GM23248 (cell line): ENCODE measurements at places on chromosomes 5 and 9. TPM values are rescaled to one million over a fixed set of nuclear protein-coding genes. Genes with fewer than 3 reads are reported as not detected.

SH3GL2 gene
- total RNA-seq = not detected in 2 replicates

SLC35D2 gene
- total RNA-seq = 12.3 and 17.1 TPM in 2 replicates

SPRY4 gene
- total RNA-seq = 10.9 and 12.8 TPM in 2 replicates

DDX4 gene
- not detected in 2 replicates for total RNA-seq

BRINP1 gene
- 8.0 and 9.0 TPM in 2 replicates for total RNA-seq

FBXL7 gene
- total RNA-seq = 7.5 and 8.7 TPM in 2 replicates

F2RL2 gene
- total RNA-seq = under 0.01 TPM in 1 of 2 replicates, not detected in the other

UBTD2 gene
- 36.4 and 41.4 TPM in 2 replicates for total RNA-seq

CNTNAP3B gene
- total RNA-seq = not detected in 2 replicates

TAF11L5 gene
- total RNA-seq = not detected in 2 replicates

N4BP3 gene
- total RNA-seq = 0.32 and 0.38 TPM in 2 replicates

ADCY2 gene
- not detected in 2 replicates for total RNA-seq

SEMA4D gene
- 0.11 and 1.3 TPM in 2 replicates for total RNA-seq

IL4 gene
- total RNA-seq = not detected in 2 replicates

TNFSF8 gene
- not detected in 2 replicates for total RNA-seq

PCDHB12 gene
- 0.43 and 2.9 TPM in 2 replicates for total RNA-seq

PHF24 gene
- 0.25 TPM in 1 of 2 replicates, not detected in the other for total RNA-seq

HTR4 gene
- not detected in 2 replicates for total RNA-seq

LTC4S gene
- 3.7 and 6.6 TPM in 2 replicates for total RNA-seq

CCDC69 gene
- total RNA-seq = 0.13 and 0.54 TPM in 2 replicates

SPINK4 gene
- total RNA-seq = not detected in 2 replicates

PPP2R2B gene
- 0.11 TPM in 1 of 2 replicates, not detected in the other for total RNA-seq

SHOC1 gene
- not detected in 2 replicates for total RNA-seq

MATR3 gene
- 198 and 217 TPM in 2 replicates for total RNA-seq

FOXI1 gene
- total RNA-seq = not detected in 2 replicates

ADAMTS16 gene
- 0.11 and 0.13 TPM in 2 replicates for total RNA-seq

CCDC127 gene
- total RNA-seq = 6.3 and 7.5 TPM in 2 replicates

PCDHGA5 gene
- 0.86 and 1.3 TPM in 2 replicates for total RNA-seq

OR5C1 gene
- not detected in 2 replicates for total RNA-seq

CARTPT gene
- total RNA-seq = not detected in 2 replicates

SARDH gene
- total RNA-seq = 0.89 and 2.4 TPM in 2 replicates

AIF1L gene
- not detected in 2 replicates for total RNA-seq

ADAMTSL2 gene
- 0.11 TPM in 1 of 2 replicates, not detected in the other for total RNA-seq

PROB1 gene
- 1.6 and 2.3 TPM in 2 replicates for total RNA-seq

STPG3 gene
- total RNA-seq = not detected in 2 replicates

PURA gene
- total RNA-seq = 24.2 and 30.6 TPM in 2 replicates

FABP6 gene
- total RNA-seq = not detected in 2 replicates

MARVELD2 gene
- 2.8 and 5.5 TPM in 2 replicates for total RNA-seq

GABRA1 gene
- total RNA-seq = not detected in 2 replicates

SH3TC2 gene
- 1.1 and 1.5 TPM in 2 replicates for total RNA-seq

PTPN3 gene
- total RNA-seq = 0.51 and 1.3 TPM in 2 replicates

RAI14 gene
- 120 and 124 TPM in 2 replicates for total RNA-seq

FREM1 gene
- total RNA-seq = 0.11 and 0.51 TPM in 2 replicates

SAXO1 gene
- not detected in 2 replicates for total RNA-seq

TBCA gene
- 60.1 and 81.2 TPM in 2 replicates for total RNA-seq

PLPP1 gene
- 65.1 and 78.6 TPM in 2 replicates for total RNA-seq

SHISAL2B gene
- not detected in 2 replicates for total RNA-seq

ABLIM3 gene
- 5.6 and 7.9 TPM in 2 replicates for total RNA-seq

GPRIN1 gene
- total RNA-seq = 4.3 and 4.8 TPM in 2 replicates

GDNF gene
- total RNA-seq = 2.9 and 3.7 TPM in 2 replicates

SEMA6A gene
- total RNA-seq = under 0.01 TPM in 1 of 2 replicates, not detected in the other

SCGB3A2 gene
- total RNA-seq = not detected in 2 replicates

GRXCR2 gene
- not detected in 2 replicates for total RNA-seq

CDK9 gene
- total RNA-seq = 43.7 and 59.8 TPM in 2 replicates

TCF7 gene
- total RNA-seq = 1.4 and 2.5 TPM in 2 replicates

TERT gene
- not detected in 2 replicates for total RNA-seq

TMEM171 gene
- 5.8 and 6.7 TPM in 2 replicates for total RNA-seq
